ENCODE measurements at places on chromosomes 7 and 10.

- DNase-seq = no peak
These were observed 131.1 kb upstream of the CHST15 start for GRCh38 chr10:124224331-124225028.

DNA sequence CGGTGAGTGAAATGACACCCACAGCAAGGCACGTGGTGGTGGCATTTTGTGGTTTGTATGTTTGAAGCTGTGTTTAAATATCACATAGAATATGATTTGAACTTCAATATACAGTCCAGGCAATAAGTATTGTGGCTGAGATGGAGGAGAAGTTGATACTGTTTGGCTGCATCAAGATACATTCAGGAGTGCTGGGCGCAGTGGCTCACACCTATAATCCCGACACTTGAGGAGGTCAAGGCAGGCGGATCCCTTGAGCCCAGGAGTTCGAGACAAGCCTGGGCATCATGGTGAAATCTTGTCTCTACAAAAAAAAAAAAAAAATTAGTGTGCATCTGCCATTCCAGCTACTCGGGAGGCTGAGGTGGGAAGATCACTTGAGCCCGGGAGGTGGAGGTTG, 35.2 kb upstream of the NUB1 start:
- DNase-seq = no peak

DNA sequence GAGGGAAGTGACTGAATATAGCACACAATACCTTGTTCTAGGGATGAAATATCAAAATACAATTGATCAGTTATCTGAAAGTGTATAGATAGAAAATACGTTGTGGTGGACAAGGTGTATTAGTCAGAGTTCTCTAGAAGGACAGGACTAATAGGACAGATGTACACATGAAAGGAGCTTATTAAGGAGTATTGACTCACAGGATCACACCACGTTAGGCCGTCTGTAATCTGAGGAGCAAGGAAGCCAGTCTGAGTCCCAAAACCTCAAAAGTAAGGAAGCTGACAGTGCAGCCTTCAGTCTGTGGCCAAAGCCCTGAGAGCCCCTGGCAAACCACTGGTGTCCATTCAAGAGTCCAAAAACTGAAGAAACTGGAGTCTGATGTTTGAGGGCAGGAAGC, 406.1 kb downstream of the MDFIC start:
- DNase-seq = no peak

DNA sequence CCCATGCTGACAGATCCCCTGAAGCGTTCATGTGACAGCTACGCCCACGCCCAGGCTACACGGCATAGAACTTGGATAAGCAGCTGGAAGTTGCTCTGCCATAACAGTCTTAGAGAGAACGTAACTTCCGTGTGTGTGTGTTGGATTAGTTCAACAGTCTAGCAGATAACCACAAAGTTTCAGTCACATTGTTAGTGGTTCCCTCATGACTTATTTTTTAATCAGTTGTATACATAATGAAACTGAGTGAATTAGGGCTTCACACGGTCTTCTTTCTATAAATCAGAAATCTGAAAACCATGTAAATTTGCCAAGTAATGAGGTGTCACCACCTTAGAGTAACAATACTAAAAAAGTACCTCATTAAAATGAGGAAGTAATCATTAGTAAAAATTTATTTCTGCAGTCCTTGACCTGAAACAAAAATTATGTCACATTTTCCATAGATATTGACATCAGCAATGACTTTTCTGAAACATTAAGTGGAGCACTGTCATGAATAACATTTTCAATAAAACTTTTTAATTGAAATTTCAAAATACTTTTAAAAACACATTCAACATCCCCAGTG, 21.7 kb upstream of the MACC1 start:
- DNase-seq = peak; percentile 18

- DNase-seq = no peak
These were observed 35.1 kb downstream of the KCND2 start for GRCh38 chr7:120307991-120308545.

DNA sequence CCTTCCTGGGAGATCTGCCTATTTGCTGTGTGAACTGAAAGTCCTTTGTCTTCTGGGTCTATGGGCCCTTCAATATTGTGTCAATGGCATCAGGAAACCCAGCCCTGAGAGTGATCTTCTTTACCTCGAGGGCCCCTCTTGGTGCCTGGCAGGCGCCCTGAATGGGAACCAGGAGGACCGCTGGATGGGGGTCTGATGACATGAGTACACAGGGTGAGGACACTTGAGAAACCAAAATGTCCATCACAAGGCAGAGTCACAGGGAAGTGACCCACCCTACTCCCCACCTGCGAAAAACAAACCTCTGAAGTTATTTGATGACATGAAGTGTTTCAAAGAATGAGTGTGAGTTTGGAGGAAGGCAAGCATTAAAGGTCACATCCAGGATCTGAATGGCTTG, 17.3 kb downstream of the SFTPA1 start:
- no peak for DNase-seq

DNA sequence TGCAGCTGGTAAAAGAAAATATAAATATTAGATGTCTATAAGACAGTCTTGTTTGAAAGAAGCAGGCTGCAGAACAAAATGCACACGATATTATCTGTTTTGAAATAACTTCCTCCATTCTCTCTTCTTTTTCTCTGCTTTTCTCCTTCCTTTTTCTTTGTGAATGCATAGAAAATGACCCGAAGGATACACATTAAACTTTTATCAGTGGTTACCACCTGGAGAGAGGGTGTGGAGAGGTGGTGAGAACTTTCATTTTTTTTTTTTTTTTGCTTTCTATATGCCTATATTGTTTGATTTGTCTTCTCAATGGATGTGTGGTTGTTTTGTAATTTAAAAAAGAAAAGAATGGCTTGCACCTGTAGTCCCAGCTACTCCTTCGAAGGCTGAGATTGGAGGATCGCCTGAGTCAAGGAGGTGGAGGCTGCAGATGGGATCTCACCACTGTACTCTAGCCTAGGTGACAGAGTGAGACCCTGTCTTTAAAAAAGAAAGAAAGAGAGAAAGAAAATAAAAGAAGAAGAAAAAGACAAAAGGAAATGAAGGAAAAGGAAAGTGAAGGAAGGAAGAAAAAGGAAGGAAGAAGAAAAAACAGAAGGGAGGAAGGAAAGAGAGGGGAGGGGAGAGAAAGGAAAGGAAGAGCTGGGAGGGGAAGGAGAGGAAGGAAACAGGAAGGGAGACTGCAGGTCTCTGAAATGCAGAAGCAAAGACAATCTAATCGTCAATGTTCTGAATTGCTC, 64.4 kb downstream of the SAMD9 start:
- DNase-seq = no peak

DNA sequence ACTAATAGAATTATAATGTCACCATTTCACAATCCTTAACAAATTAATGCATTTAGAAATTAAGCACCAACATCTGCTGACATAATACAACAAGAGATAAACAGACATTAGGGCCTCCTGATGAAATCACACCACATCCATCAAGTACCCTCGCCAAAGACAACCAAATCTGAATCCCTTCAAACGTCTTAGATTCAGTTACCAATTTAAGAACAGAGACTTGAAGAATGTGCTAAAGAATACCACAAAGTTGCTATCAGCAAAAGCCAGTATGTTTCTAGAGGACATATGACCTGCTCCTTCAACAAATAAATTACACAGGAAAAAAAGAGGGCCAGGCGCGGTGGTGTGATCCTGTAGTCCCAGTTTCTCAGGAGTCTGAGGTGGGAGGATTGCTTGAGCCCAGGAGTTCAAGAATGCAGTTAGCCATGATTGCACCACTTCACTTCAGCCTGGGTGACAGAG, 144.5 kb downstream of the REEP3 start:
- DNase-seq = no peak

DNA sequence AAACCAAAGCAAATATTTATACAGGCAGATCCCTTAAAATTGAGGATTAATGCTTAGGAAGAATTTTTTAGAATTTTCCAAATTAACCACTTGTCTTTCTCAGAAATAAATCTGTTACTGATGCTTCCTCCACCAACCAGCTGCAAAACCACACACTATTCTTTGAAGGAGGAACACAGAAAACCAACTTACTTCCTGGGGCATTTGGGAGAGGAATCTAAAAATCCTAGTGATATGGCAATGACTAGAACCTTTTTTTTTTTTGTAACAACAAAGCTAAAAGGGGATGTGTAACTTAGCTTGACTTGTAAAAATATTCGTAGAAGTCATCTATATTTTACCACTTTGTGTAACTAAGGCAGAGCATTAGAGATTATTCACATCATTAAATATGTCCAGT, 5.1 kb upstream of the TM9SF3 start:
- DNase-seq = no peak

DNA sequence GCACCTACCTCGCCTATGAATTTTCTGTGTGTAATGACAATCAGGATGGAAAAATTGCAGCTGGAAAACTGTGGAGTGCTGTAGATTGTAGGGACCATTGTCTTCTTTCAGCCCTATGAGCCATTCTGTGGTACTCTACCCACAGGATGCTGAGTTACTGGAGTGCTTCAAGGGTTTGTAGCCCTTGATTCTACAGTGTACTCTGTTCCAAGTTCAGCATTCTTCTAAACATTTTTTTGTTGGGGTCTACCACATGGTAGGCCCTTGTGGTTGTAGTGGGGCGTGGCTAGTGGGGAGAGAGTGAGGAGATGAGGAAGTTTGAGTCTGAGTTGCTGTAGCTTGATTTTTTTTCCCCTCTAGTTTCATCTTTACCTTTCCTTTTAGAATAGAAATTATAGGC, 33.5 kb downstream of the REEP3 start:
- DNase-seq = peak; percentile 11

GRCh38 chr7:153065051-153065450, 305.5 kb downstream of the ACTR3B start:
- DNase-seq = no peak

GRCh38 chr7:112422842-112423496, 27.3 kb upstream of the IFRD1 start:
- peak; percentile 34 for DNase-seq

DNA sequence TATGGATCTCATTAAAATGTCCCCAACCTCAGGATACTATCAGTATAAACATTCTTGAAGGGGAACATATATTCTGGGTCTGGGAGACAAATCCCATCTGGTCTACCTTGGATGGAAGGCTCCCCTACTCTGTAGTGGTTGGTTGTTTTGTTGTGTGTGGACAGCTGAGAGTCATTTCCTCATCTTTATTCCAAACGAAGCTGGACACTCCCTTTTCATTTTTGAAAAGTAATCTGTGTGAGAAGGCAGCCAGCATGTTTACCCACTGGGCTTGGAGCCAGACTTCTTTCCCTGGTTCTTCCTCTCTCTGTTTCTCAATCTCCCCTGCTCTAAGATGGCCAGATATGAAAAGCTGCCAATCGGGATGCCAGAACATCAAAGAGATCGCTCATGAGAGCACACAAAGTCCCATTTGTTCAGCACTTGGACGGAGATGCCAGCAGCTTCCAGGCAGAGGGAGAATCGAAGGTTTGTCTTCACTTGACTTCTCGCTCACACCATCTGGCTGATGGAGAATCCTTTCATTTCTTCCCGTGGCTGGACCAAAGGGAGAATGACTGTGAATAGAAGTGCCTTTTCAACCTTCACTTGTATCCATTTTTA, 108.1 kb upstream of the AGR3 start:
- no peak for DNase-seq

DNA sequence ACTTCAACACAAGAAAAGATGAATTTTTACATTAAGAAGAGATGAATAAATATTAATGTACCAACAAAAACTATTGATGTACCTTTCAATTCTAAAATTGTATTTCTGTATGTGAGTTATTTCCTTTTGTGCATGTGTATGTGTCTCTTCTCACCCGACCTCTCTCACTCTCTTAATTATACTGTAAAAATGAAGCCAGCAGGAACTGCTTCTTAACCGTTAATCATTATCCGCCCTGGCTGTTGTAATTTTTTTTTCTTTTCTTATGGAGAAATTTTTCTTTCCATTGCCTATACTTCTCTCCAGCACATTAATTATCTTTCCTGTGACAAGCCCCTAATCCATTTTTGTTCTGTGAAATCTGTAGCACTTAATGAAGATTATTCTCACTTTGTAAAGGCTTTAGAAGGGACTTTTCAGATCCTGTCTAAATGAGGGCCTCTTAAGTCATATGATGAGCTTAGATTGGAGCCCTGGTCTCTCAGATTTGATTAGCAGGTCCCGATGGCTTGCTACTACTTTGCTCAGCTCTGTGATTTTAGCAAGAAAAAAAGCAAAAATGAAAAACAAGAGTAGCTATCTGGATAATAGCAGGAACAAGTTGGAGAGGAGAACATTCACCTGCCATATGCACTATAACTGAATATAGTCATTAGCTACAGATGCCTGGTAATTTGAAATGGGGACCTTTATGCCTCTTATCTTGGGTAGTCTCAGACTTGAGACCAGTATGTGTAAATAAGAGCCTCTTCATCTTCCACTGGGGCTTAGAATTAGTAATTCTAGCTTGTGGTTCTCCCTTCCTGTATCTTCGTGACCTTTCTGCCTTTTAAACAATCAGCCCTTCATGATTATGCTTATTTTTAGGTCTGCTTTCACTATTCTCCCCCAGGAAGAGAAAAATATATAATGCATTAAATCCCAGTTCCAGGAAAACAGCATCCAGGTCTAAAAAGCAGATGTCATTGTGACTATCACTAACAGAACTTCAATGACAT, 80.0 kb upstream of the COL1A2 start:
- no peak for DNase-seq

DNA sequence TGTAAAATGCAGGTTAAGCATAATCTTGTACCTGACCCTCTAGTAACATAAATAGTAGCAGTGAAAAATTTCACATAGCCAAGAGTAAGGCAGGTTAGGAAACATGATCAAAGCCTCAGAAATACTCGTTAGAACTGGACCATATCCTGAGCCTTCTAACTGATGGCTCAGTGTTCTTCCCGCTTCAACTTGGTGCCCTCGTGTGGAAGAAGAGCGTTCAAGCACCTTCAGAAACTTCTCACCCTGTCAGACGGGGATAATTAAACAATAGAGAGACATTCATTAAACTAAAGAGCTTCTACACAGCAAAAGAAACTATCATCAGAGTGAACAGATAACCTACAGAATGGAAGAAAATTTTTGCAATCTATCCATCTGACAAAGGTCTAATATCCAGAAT, 124.5 kb downstream of the MYOF start:
- DNase-seq = peak; percentile 14

DNA sequence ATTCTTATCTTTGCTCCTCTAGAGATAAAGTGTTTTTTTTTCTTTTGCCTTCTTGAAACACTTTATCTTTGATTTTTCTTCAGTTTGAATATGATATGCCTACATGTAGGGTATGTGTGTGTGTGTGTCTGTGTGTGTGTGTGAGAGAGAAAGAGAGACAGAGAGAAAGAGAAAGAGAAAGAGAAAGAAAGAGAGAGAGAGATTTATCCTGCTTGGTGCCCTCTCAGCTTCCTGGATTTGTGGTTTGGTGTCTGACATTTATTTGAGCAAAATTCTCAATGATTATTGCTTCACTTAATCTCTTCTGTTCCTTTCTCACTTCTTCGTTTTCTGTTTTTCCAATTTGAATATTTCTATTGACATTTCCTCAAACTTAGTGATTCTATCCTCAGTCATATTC, 60.3 kb downstream of the RAB18 start:
- DNase-seq = no peak

DNA sequence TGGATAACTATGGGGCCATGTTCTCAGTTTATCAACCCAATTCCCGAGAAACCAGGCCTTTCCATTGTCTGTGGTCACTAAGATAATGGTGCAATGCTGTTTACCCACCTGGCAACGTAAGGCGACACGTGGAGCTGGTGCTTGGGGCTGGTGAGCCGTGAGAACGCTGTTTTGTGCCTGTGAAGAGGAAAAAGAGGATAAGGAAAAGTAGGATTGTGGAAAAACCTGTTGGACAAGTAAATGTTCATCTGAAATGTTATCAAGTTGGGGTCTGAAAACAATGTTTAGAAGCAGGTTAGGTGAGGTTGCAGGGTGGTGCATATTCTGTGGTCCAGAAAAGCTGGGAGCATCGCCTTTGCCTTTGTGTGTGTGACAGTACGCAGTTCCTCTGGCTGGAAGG, 88.5 kb downstream of the PPP1R17 start:
- no peak for DNase-seq

- no peak for DNase-seq
These were observed 397.6 kb downstream of the MAGI2 start for GRCh38 chr7:79055722-79056415.
